Immature natural killer cell (primary cell): ENCODE measurements at places on chromosomes 16 and 17.

GRCh38 chr16:56279132-56279531 lies 87.8 kb downstream of the GNAO1 start:
- H3K4me3 ChIP-seq, result peak overlapping the region; percentile 87
- peak overlapping the region; percentile 4 for H3K27ac ChIP-seq
- peak; percentile 71 for DNase-seq
- peaks cover 2% of the 10 kb centered on the region for H3K36me3 ChIP-seq

GRCh38 chr16:3837851-3838586 lies 42.5 kb downstream of the CREBBP start:
- no peak overlapping the region for H3K4me3 ChIP-seq
- H3K4me1 ChIP-seq, result peaks cover 57% of the 10 kb centered on the region
- no peaks in the 10 kb centered on the region for H3K36me3 ChIP-seq
- DNase-seq, result no peak
- H3K27ac ChIP-seq, result no peak overlapping the region

- no peaks in the 10 kb centered on the region for H3K36me3 ChIP-seq
- H3K27ac ChIP-seq, result no peak overlapping the region
- no peaks in the 10 kb centered on the region for H3K4me1 ChIP-seq
- no peak for DNase-seq
- H3K27me3 ChIP-seq, result no peaks in the 10 kb centered on the region
- no peak overlapping the region for H3K4me3 ChIP-seq
These were observed 390.7 kb downstream of the GRIN2A start for GRCh38 chr16:9791556-9791955.

DNA sequence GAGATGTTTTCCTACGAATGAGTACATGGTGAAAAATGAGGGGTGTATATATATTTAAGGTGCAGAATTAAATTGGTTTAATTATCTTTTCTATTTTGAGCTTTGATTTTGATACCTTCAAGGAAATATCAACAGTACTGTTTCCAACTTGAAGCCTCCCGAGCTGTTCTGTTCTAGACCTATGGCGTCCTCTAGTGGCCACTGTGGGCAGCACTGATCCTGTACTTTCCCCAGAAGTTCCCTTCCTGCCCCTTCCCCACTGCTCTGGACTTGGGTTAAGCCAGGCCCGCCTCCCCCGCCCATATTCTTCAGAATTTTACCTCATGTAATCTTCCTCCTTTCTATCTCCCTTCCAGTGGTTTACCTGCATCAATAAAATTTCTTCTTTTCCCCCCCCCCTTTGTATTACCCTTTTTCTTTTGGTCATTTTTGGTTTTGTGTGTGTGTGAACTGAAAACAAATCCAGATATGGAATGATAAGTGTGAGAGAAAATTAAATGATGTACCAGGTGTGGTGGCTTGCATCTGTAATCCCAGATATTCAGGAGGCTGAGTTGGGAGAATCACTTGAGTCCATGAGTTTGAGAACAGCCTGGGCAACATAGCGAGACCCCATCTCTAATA lies 1643.5 kb downstream of the TP53TG3F start:
- DNase-seq, result no peak
- H3K27ac ChIP-seq, result no peak overlapping the region
- no peaks in the 10 kb centered on the region for H3K36me3 ChIP-seq
- H3K4me3 ChIP-seq, result no peak overlapping the region
- H3K4me1 ChIP-seq, result no peaks in the 10 kb centered on the region

GRCh38 chr17:49989518-49989880 lies 5.5 kb downstream of the DLX3 start:
- no peak for DNase-seq
- H3K4me1 ChIP-seq, result peaks cover 9% of the 10 kb centered on the region
- no peak overlapping the region for H3K27ac ChIP-seq
- H3K36me3 ChIP-seq, result no peaks in the 10 kb centered on the region
